NCI-H226 (cell line): ENCODE measurements at places on chromosomes 2 and 18.

DNA sequence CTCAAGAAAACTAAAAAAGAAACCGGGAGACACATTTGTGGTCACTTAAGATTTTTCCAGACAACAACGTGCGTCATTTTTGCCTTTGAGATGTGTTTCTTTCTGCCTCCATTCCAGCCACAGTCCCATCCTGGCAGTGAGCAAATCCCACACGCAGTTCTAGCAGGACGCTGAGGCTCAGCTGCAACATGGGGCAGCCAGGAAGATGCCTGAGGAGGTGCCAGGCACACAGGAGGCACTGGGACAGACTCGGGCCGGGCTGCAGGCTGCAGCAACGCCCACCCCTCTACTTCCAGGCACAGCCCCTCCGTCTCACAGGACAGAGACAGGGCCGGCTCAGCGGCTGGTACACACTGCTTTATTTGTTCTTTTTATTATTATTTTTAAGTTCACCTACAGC lies 13.1 kb downstream of the KLF11 start:
- DNase-seq, result no peak

DNA sequence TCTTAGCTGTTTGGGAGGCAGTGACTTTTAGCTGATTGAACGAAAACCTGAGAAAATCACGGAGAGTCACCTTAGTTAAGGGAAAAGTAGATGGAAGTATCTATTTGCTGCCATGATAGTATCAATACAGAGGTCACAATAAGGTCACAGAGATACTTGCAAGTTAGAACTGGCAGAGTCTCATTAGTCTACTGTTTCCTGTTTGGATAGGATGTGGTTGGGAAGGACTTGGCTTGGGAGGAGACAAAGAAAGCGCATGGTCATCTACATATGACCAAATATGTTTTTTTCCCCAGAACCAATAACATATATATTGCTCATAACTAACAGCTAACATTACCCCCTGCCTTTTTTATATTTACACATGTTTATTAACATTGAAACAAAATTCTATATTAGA lies 78.4 kb upstream of the AQP4 start:
- no peak for DNase-seq

DNA sequence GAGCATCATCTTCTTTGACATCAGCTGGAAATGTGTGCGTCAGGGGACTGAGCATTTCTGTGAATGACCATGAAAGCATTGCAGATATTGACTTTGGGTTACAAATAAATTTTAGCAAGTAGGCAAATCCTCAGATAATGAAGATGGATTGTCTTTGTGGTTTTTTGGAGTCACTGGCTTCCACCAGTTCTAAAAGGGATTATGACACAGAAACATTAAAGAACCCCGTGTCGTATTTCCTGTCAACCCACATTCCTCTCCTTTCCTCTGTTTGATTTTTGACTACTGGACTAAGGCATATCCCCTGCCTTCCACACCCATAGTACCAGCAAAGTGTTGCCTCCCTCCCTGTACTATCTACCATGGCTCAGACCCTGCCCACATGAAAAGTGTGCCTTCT lies 268.1 kb downstream of the MYO3B start:
- DNase-seq, result peak; percentile 17

DNA sequence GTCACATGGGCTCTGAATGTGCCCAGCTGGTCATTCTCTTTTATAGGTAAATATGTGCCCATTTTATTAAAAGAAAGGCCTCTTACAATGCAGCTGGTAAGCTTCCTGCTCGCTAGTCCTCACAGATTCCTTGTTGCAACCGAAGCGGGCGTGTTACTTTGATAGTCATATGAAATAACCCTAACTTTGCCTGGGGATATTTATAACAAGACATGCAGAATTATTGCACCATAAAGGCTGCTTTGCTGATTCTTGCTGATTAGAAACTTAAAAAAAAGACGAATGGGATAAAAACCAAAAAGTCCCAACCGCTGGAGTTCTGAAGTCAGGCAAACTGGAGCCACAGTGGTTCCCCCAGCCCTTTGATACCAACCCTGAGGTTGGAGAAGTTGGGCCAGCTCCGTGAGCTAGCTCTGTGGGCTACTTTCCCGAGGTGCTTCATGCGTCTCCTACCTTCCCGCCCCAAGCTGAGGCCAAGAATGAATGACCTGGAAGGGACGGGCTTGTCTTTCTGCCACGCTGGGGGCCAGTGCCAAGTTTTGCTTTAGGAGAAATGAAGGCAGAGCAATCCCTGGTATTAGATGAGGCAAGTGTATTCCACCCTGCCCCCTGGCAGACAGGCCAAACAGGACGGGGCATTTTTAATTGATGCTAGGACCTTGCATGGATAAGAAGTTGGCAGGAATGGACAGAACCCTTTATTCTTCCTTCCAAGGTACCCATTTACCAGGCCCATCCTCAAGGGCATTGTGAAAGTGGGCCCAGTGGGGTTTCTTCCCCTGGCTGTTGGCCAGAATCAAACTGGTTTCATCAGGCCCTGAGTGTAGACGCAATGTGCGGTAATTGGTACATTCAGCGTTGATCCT lies 140.4 kb downstream of the KCTD1 start:
- DNase-seq, result peak; percentile 16

- DNase-seq, result peak; percentile 47
Observed at GRCh38 chr18:8341481-8342230, 267.6 kb upstream of the RAB12 start.

DNA sequence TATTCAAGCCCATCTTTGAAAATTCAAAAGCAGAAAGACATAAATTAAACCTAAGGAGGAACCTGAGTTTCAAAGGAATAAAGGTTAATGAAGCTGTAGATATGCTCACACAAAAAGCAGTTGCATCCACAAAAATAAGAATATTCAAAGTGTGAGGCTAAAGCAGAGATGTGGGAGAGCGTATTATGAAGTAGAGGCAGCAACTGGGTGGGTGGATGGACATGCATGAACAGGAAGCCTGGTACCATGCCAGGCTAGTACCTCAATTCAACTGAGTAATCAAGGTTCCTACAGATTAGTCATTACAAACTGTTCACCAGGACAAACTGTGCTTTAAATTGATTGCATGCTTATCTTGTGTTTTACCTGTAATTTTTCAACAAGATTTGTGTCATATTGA lies 330.0 kb upstream of the PKDCC start:
- DNase-seq, result no peak

DNA sequence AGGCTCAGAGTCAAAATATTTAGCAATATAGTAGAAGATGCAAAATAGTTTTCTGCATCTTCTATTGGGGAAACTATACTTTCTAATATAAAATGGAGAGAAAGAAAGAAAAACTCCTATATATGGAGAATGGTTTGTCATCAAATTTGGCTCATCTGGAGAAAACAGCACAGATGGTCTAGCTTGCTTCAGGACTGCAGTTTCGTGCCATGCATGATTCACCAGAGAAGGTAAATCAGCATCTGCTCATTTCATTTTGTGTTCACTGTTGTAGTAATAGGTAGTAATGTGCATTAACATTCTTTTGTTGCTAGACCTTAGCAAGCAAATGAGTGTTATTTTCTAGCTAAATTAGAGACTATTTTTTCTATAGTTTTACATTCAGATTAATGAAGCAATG lies 179.0 kb downstream of the ASXL3 start:
- DNase-seq, result peak; percentile 8

DNA sequence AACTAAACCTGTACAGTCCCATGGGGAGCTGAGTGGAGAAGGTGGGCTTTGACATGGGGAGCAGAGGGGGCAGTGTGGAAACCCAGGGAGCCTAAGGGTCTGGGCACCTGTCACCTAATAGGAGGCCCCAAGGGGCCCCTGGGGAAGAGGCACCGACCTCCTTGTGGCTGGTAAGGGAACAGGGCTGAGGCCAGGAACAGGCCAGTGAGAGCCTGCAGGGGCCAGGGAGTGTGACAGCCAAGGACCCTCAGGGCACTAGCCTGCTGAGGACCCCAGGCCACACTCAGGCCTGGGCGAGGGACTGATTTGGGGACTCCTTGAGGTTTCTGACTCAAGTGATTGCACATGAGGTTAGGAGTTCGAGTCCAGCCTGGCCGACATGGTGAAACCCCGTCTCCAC lies 24.5 kb upstream of the ALPP start:
- no peak for DNase-seq

GRCh38 chr18:49456794-49457193 lies 3.7 kb downstream of the DYM start:
- DNase-seq, result peak; percentile 33

DNA sequence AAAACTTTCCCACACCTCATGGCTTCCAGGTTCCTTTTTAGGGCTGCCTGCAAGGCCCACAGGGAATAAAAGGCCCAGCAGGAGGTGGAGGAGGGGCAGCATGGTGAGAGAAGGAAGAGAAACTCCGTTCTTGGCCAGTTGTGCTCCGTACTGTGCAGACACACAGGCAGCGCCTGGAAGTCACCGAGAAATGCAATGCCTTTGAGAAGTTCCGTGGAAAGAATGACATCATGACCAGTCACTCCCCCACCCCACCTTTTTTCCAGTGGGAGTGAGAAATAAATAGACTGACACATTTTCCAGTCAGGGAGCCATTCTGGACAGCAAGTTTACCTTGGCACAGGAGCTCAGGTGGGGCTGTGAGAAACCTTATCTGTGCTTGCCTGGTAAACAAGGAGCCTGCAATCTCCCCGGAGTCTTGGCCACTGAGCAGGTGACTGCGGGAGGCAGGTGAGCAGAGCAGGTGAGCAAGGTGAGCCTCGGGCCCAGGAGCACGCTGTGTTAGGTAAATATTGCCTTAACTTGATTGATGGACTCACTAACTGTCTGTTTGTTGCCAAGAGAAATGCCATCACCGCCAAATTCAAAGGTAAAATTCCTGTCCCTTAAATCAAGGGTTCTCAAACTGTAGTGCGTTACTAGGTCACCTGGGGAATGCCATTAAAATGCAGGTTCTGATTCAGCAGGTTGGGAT lies 13.5 kb upstream of the LBH start:
- no peak for DNase-seq

GRCh38 chr18:79859314-79859713 lies 61.6 kb downstream of the KCNG2 start:
- no peak for DNase-seq

- no peak for DNase-seq
Observed at GRCh38 chr2:100703739-100704138, 116.2 kb upstream of the NPAS2 start.

DNA sequence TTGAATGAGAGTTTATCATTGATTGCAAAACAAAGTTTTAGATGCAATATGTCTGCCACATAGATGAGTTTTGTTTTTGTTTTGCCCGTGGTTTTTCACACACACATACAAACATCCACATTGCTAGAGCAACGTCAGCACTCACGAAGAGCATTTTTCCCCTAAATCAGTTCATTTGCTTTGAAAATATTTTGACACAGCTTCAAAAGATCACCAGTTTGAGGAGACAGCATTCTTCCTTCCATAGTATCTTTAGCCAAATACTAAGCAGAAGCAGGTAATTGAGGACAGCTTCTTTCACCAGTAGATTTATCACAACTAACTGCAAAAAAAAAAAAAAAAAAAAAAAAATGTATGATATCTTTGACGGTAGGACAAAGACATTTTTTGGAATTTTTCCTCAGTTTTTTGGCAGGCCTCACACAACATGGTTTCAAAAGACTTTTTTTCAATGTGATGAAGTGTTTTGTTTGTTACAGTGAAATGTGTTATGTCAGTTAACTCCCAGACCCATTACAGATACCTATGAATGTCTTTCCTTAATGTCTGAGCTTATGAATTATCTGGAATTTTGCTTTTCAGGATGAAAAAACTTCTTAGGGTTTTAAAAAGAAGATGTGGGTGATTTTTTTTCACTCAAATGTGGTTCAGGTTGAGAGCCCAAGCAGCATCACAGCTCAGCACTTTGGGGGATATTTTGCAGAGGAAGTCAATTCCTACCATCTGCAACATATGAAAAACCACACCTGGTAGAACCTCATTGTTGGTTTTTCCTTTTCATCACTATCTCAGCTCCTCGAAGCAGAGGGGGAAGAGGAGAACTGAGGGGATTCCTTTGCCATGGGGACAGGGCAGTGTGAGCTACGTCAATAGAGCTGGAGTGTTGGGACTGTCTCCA lies 31.6 kb downstream of the AOX1 start:
- no peak for DNase-seq

GRCh38 chr18:3932276-3932675 lies 482.3 kb downstream of the TGIF1 start:
- DNase-seq, result peak; percentile 60

GRCh38 chr18:12308386-12309100 lies 502 bp downstream of the TUBB6 start:
- peak; percentile 89 for DNase-seq

- no peak for DNase-seq
Observed at GRCh38 chr2:1656961-1657841, 87.1 kb downstream of the PXDN start.

DNA sequence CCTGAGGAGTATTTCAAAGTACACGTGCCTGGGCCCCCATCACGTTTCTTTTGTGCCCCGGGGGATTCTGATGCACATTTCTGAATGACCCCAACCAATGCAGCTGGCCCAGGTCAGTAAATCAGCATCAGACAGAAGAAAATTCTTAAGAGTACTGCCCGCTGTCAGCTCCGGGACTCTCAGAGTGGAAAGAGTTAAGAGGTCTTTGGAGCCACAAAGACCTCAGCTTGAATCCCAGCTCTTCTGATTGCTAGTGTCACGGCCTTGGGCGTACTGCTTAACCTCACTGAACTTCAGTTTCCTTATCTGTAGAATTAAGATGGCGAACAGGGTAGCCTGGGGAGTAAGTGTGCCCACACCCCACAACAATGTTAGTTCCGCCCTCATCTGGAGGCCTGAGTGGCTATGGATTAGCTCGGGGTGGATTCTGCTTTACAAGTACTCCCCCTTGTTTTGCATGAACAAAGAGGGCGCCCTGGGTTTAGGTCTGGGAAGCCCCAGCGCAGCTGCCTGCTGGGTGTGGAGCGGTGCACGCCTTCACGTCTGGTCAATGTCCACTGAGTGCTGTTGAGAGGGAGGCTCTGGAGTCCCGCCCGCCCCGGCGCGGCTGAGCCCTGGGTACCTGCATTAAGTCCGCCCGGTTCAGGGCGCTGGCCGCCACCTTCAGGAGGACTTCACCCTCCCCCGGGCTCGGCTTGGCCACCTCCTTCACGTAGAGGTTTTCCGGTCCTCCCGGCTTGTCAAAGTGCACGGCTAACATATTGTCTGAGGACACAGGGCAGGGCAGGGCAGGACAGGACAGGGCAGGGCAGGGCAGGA lies 858 bp downstream of the TP53I3 start:
- peak; percentile 77 for DNase-seq

DNA sequence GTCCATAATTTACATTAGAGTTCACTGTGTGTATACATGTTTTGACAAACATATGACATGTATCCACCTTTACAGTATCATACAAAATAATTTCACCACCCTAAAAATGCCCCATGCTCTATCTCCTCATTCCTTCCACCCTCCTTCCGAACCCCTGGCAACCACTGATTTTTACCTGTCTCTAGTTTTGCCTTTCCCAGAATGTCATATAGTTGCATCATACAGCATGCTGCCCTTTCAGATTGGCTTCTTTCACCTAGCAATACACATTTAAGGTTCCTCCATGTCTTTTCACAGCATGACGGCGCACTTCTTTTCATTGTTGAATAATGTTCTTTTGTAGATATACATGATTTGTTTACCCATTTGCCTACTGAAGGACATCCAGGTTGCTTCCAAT lies 10.4 kb downstream of the LRPPRC start:
- DNase-seq, result no peak
